ENCODE measurements at places on chromosomes 11 and 22.

DNA sequence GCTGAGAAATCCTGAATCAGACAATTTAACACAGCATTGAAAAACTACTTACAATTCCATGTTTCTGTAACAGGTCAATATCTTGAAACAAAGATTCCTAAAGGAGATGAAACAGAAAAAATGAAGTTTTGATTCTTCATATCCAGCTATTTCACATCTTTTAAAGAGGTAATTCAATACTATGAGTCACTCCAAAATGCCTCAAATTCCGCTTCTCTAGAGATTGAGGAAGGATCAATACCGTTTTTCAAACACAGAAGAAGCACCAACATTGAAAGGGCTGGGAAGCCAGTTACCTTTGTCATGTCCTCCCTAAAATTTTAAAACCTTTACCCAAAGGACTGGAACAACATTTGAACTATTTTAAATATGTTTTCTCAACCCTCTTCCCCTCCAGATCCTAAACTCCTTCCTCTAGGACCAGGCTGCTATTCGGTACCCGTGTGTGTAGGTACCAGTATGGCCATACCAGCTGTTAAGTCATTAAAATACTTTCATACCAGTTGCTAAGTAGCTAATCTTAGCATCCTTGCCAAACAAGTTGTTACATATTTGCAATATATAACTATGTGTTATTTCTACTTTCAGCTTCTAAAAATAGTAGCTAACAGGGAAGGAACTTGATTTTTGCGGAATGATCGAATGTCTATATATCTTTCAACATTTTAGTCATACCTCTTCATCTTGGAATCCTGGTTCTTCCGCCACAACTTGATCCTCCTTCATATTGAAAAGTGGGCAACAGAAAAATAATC, 2.3 kb downstream of the DMC1 start:
- DNase-seq: no peak

DNA sequence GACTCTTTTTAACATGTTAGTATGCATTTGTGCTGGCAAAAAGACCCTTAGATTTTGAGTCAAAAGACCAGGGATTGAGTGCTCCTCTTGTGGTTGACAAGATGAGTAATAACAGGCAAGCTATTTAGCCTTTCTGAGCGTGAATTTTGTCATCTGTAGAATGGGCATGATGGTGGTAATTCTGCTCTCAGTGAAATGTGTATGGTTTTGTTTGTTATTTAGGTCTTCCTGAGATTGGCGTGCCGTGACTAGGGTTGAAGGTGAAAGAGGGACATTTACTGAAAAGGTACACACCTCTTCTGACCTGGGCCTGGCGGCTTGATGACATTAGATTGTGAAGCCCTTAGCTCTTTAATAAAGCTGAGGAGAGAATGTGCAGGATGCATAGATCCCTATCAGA, 8.4 kb upstream of the CEP295 start:
- DNase-seq: no peak

DNA sequence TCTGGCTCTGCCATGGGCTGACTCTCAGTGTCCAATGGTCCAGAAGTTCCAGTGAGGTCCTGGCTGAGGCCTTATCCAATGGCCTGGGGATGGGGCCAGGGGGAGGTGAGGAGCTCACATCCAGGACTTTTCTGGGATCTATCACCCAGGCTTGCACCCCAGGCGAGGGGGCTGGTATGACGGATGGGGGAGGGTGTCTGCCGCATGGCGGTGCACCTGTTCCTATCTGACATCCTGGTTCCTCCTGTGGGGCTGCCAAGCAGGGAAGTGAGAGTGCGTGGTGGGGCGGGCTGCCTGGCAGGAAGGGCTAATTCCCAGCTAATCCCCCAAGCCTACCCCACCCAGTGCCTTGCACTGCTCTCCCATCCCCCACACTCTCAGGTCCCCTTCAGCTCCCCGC, 102.1 kb downstream of the NECTIN1 start:
- no peak for DNase-seq

- no peak for DNase-seq
Measured at GRCh38 chr11:23778971-23779370, 717.9 kb upstream of the LUZP2 start.

GRCh38 chr11:110989428-110990133, 255.9 kb upstream of the POU2AF2 start:
- no peak for DNase-seq

- DNase-seq: no peak
Measured at GRCh38 chr11:110903830-110904229, 191.6 kb upstream of the ARHGAP20 start.

DNA sequence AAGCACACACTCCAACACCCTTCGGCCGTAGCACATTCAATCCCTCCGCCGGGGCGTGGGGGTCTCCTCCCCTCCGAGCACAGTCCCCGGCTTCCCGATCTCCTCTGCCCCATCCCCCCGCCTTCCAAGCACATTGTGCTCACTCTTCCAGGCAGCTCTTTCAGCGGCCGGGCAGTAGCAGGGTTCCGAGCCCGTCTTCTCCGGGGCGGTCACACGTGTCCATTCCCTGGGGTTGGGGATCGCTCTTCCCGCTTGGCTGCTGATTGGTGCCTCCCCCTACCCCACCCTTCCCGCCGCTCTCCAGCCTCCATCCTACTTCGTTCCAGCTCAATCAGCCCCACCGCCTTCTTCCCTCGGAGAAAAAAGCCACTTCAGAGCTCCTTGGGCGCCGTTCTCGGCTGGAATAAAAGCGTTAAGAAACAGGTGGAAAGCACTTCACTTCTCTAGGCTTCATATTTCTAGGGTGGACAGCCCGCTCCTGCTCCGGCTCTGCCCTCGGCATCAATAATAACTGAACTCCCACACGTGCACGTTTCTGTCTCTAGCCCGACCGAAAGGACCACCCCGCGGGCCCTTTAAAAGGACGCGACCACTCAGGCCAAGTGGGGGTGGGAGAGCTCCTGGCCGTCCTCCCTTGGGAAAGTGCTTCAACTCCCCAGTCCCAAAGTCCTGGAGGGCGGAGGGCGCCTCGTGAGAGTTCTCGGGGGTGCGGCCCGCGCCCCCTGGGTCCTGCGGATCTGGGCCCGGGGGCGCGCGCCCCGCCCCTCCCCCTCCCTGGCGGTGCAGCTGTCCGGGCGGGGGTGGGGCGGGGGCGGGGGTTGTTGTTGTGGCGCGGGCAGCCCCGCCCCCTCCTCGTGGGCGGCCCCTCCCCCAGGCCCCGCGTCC, 464 bp upstream of the CECR2 start:
- no peak for DNase-seq

- DNase-seq: no peak
Measured at GRCh38 chr11:133020372-133020714, 512.0 kb downstream of the OPCML start.

DNA sequence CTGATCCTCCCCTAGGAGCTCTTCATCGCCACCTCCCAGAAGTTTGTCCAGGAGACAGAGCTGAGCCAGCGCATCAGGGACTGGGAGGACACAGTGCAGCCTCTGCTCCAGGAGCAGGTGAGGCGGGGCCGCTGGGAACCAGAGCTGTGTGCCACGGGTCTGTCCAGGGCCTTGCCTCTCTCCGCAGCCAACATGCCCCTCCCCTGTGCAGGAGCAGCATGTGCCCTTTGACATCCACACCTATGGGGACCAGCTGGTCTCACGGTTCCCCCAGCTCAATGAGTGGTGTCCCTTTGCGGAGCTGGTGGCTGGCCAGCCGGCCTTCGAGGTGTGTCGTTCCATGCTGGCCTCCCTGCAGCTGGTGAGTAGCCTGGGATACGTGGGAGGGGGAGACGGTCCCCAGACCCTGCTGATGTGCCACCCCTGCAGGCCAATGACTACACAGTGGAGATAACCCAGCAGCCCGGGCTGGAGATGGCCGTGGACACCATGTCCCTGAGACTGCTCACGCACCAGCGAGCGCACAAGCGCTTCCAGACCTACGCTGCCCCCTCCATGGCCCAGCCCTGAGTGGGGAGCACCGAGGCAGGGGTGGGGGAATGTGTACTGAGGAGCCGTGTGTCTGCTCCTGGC, 2.5 kb downstream of the SCO2 start:
- DNase-seq: no peak

DNA sequence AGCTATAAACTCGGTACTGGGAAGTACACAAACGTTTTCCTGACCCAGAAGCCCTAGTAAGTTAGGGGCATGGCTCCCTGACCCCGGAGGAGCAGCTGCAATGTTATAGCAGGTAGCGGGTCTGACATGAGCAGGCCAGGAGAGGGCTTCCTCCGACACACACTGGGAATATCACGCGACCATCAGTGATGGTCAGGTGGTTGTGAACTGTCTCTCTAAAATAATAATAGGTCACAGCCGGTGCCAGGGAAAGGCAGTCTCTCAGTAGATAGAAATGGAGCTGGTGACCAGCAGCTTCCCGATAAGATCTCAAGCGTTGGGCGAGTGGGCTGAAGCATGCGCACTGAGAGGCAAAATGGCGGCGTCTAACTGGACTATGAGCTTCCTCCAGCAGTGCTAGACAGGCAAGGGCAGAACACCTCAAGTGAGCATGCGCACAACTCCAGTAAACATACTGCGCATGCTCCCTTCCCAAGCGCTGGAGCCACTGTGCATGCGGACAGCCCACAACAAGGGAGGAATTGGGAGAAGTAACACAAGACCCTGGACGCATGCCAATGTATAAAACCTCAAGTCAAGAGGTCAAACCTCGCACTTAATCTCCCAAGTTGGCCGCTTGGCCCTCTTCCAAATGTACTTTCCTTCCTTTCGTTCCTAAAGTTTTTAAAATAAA, 22.3 kb upstream of the TESMIN start:
- no peak for DNase-seq

- DNase-seq: no peak
Measured at GRCh38 chr11:71420455-71421241, 27.5 kb downstream of the DHCR7 start.

DNA sequence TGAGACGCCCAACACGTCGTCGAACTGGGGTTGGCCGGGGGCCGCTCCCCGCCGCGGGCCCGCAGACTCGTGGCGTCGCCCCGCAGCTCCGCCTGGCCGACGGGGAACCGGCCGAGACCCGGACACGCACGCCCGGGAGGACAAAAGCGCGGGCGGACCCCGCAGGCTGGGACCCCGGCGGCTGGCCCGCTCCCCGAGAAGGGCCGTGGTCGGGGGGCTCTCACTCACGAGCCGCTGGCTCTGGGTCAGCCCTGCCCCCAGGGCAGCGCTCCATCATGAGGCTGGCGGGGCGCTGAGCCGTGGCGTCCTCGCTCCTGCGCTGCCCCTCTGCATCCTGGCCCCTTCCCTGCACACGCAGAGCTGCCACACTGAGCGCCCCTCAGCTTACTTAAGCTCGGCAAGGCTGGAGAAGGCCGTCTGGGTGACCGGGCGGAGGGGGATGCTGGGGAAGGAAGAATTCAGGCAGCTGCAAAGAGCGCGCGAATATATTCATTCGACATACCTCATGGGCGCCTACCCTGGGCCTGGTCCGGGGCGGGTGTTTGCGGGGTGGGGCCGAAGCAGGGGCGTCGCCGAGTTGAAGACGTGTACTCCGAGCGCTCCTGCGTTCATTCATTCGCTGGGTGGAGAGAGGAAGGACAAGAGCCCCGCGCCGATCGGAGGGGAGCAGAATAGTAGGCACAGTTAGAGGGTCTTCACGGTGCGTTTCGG, 579 bp upstream of the CYB5R2 start:
- DNase-seq: peak; percentile 84

DNA sequence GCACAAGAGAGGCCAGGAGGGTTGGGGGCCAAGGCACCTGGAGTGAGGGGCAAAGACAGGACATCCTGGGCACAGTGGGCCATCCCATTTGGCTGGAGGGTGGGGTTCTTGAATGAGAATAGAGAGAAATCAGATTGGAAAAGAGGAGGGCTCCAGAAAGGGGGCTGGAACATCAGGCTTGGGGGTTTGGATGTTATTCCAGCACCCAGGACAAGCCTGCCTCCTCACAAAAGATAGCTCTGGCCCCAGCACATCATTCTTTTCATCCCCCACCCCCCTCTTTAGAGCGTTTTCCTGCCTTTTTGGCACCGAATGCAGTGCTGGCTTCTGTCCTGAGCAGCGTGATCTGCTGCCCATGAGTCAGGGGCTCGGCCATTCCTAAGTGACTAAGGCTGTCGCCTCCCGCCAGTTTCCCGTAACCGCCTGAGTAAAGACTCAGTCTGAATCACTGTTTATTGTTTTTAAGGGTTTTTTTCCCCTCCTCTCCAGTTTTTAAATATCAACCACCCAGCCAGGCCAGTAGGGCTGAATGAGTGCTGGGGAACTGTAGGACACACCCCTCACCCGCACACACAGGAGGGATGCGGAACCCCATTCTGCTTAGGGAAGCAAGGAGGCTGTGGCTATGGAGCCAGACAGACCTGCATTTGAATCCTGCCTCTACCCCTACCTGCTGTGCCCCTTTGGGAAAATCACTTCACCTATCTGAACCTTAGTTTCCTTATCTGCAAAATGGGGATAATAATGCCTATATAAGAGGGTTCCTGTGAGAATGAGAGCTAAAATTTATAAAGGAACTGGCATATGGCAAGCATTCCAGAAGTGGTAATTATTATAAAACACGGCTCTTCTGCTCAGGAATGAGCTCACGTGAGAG, 32.4 kb upstream of the NAV2 start:
- DNase-seq: peak; percentile 95

DNA sequence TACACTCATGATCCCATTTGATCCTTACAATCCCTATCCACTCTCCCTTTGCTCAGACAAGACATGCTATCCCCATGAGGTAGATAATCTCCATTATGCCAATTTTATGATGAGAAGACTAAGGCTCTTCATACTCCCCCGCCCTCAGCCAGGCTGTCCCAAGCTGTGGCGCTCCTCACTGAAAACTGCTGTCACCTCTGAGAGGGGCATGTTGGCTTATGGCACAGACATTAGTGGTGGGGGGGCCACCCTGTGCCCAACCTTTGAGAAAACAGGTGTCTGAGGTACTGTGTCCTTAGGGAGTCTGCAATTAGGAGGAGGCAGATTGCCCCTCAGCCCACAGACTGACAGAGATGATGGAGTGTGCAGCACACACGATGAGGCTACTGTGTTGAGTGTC, 2.4 kb downstream of the DDTL start:
- no peak for DNase-seq

GRCh38 chr11:124724979-124725718, 14.6 kb upstream of the NRGN start:
- DNase-seq: peak; percentile 84

DNA sequence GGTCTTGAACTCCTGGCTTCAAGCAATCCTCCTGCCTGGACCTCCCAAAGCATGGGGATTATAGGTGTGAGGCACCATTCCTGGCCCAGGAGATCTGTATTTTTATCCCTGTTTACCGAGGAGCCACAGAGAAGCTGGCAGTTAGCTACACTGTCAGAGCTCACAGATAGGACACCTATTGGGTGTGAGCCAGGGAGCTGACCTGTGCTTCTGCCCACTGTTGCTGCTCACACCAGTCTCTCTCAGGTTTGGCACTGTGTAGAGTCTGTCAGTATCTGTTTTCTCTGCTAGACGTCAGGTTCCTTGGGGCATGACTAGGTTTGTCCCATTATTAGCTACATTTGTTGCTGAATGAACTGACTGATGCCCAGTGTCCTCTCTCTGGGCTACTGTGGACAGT, 17.5 kb downstream of the PPP6R2 start:
- DNase-seq: no peak

GRCh38 chr11:122421702-122422101, 233.8 kb upstream of the UBASH3B start:
- no peak for DNase-seq

- no peak for DNase-seq
Measured at GRCh38 chr22:33923033-33923432, 2.8 kb upstream of the LARGE1 start.

GRCh38 chr11:112859787-112860186, 101.4 kb upstream of the NCAM1 start:
- DNase-seq: no peak

GRCh38 chr11:35363854-35364780, 55.2 kb downstream of the SLC1A2 start:
- DNase-seq: peak; percentile 85
